ENCODE measurements at places on chromosomes 7 and 10.

GRCh38 chr7:100486753-100487446 lies 3.2 kb downstream of the NYAP1 start:
- DNase-seq, result no peak

- no peak for DNase-seq
Observed at GRCh38 chr10:79066411-79067240, 2.1 kb upstream of the ZMIZ1 start.

GRCh38 chr7:31416381-31416870 lies 75.9 kb upstream of the NEUROD6 start:
- no peak for DNase-seq

- DNase-seq, result no peak
Observed at GRCh38 chr10:96374004-96374403, 15.2 kb upstream of the OPALIN start.

- no peak for DNase-seq
Observed at GRCh38 chr7:73773700-73774517, 3.8 kb upstream of the CLDN3 start.

- DNase-seq, result no peak
Observed at GRCh38 chr10:48444266-48444665, 137.8 kb downstream of the MAPK8 start.

Data from COLO829 (cell line).